Activated T-helper 1 cell treated with anti-CD3 and anti-CD28 coated beads, Interleukin-2, amount 50 U/mL, for 16 hours (primary cell): ENCODE measurements at places on chromosomes 11 and 22.

- DNase-seq: no peak
Observed at GRCh38 chr11:15710580-15711275, 596.0 kb downstream of the INSC start.

DNA sequence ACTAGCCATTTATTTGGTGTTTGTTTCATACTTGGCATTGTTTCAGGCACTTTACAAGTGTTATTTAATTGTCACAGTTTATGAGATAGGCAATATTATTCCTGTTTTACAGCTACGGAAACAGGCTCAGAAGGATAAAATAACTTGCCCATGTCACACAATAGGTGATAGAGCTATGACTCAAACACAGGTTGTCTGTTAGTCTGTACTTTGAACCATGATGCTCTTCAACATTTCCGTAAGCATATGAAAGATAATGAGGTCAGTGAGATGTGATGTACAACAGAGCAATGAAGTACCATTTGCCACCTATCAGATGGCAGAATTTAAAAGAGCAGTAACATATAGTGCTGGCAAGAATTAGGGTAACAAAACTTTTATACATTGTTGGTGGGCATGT lies 15.3 kb downstream of the TUG1 start:
- no peak for DNase-seq

- peak; percentile 75 for DNase-seq
Observed at GRCh38 chr22:23849009-23850006, 8.4 kb upstream of the SLC2A11 start.

- no peak for DNase-seq
Observed at GRCh38 chr11:115894176-115894575, 390.0 kb upstream of the CADM1 start.

DNA sequence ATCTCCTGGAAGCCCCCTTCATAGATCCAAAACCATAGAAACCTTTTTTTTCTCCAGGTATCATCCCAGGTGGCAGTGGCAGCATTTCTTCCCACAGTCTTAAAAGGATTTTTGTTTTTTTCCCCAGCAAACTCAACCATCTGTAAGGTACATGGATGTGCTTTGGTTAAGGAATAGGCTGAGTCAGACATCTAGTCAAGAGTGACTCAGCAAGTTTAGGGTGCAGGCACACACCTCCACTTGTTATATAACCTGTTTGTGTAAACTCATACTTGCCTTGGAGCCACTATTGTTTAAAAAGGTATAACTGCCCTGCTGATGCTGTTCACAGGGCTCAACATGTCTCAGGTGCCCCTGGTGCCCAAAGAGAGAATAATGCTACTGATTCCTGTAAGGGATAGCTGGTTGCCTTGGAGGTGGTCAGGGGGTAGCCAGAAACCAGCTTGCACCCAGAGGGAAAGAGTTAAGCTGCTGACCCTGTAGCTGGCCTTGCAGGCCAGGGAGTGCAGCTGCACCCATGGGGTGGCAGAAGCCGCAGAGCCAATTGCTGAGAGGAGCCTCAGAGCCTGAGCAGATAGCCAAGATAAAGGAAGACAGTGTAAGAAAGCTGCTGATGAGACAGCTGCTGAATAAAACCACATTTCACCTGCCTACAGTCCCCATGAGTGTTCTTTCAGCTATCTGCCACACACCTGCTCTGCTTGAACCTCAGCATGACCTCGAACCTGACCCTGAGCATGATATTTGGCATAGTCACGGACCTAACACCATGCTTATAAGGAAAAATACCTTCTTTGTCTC lies 1726.1 kb upstream of the RAG2 start:
- no peak for DNase-seq
